ENCODE measurements at places on chromosomes 2 and 18.

DNA sequence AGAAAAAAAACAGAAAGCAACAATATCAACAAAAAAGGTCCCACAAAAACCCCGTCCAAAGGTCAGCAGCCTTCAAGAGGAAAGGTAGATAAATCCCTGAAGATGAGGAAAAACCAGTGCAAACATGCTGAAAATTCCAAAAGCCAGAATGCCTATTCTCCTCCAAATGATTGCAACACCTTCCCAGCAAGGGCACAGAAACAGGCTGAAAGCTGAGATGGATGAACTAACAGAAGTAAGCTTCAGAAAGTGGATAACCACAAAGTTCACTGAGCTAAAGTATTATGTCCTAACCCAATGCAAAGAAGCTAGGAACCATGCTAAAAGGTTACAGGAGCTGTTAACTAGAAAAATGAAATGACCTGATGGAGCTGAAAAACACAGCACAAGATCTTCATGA is 226.4 kb upstream of the DSEL start:
- DNase-seq: no peak

DNA sequence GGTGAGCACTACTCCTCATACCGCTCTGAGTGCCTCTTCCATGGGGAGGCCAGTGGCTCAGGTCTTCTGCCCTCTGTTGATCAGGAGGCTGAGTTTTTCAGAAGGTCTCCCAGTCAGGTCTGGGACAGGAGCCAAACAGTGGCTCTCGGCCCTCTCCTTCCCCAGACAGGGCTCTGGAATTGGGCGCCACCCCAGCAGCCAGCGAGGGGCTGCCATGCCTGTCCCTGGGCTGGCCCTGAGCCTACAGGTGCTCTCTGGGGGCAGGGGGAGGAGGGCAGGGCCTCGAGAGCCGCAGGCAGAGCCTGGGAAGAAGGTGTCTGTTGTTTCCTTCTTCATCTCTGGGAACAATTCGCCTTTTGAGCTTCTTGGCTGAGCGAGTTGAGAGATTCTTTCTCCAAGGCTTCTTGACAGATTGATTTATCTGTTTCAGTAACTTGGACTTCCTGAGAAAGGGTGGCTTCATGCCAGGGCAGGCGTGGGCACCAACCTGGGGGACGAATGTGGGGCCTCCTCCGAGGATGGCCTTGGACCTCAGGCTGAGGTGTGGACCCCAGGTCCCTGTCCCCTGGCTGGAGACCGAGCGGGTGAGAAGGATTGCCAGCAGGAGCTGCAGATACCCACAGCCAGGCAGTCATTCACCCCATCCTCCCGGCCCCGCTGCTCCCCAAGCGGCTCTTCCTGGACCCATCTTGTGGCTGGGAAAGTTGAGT is 64.7 kb upstream of the GLI2 start:
- no peak for DNase-seq

- DNase-seq: no peak
Observed at GRCh38 chr2:105961599-105962146, 217.0 kb downstream of the NCK2 start.

GRCh38 chr2:946073-946948 is 4.3 kb upstream of the SNTG2 start:
- no peak for DNase-seq

DNA sequence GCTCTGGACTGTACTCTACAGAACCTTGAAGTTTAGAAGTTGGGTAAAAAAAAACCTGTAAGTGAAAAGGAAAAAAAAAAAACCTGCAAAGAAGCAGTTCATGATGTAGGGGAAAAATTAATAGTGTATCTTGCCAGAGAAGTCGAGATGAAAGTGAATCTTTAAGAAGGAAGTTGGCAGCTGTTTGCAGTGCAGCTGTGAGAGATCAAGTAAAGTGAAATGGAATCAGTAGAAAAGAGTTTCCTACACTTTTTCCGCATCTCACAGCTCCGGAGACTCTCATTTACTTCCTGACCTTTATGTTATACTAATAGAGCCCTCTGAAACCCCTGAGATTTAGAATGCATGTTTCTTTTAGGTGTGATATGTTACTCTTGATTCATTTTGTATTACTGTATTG is 19.2 kb downstream of the RNMT start:
- DNase-seq: no peak

GRCh38 chr2:197308585-197308984 is 2.0 kb downstream of the ANKRD44 start:
- no peak for DNase-seq

DNA sequence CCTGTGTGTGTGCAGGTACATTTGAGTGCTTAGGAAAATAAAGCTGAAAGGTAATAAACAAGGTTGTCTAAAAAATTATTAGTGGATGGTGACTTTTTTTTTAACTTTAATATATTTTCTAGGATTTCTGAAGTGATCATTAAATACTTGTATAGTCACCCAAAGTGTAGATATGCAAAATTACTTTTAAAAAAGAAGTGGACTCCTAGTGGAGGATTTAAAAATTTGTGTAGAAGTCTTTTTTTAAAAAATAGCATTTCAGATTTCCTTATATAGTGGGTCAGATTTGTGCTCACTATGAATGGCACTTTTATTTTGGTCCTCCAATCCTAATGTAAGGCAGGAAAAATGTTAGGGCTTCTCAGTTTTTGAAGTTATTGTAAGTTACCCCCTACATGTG is 3.9 kb downstream of the GORASP2 start:
- no peak for DNase-seq

DNA sequence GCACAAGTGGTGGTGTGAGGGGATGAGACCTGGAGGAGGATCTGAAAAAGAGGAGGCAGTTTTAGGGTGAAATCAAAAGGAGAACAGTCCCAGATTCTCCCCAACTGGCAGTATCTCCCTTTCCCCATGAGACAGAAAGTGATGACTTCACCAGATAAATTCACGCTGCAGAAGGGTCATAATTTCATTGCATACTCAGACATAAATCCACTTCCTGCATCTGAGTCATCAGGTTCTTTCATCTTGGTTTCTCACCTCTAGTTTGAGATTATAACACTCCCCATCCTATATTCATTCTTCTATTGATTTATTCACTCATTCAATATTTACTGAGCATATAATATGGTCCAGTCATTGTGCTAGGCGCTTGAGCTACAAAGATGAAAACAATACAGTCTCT is 64.7 kb downstream of the CCDC148 start:
- no peak for DNase-seq

Measured in C1 segment of cervical spinal cord (tissue), 14 donors.